ENCODE measurements at places on chromosomes 1 and 21.

- DNase-seq: no peak
Measured at GRCh38 chr1:231899713-231900435, 273.3 kb downstream of the DISC1 start.

- peak; percentile 26 for DNase-seq
Measured at GRCh38 chr1:34858901-34859445, 576 bp downstream of the SMIM12 start.

DNA sequence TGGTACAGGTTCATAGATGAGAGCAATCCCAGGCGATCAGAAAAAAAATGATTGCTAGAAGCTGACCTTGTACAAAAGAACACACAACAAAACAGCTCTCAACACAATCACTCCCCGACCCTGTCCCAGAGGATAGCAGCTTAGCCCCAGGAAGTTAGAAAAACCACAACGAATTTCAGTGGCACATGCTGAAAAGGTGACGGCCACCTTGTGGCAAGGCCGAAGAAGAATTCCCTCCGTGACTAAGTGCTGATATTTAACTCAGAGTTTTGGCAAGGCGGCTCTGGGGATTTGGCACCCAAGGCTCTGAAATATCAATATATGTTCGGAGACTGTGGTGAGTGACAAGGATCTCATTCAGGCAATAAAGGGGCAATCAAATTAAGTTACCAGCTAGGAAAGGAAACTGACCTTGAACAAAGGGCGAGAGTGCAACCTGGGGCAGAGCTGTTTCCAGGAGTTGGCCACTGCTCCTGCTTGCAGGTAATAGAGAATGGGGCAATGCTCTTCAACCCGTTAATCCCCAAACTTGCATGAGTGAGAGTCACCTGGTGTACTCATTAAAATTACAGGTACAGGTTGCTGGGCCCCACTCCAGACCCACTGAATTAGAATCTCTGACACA, 96.2 kb downstream of the BEND5 start:
- no peak for DNase-seq

DNA sequence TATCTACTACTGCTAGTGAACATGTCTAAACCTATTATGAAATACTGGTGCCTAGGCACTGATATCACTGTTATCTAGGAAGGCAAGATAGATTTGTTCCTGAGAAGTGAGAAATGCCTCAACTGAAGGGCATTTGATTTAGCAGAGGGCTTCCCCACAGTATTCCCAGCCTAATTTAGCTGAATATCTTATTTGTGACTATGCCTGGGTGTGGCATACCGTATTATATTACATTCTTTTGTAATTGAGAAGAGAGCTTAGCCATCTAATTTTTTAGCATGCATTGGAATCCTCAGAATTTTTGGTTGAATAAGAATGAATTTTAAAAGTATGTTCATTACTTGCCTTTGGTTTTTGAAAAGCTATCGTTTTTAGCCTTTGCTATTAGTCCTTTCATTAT, 99.1 kb downstream of the ZP4 start:
- no peak for DNase-seq

GRCh38 chr1:228316589-228317387, 89.8 kb downstream of the TRIM11 start:
- no peak for DNase-seq

GRCh38 chr1:25990702-25991395, 7.0 kb downstream of the PAFAH2 start:
- peak; percentile 94 for DNase-seq

DNA sequence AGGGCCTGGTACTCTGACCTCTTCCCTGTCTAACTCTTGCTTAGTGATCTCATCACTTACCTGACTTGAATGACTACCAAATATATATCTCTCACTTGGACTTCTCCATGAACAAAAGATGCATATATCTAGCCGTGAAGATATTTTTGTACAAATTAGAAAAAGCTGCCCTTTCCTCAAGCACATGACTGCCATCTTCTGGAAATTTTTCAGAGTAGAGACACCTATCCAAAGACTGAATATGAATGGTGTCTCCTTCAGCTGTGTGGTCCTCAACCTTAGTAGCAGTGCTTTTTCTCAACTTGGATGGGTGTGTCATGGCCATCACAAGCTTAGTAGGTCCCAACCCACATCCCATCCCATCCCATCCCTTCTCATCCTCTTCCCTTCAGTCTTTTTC, 142.3 kb downstream of the DNM3 start:
- DNase-seq: peak; percentile 62

GRCh38 chr1:64248065-64248464, 44.6 kb downstream of the UBE2U start:
- no peak for DNase-seq

DNA sequence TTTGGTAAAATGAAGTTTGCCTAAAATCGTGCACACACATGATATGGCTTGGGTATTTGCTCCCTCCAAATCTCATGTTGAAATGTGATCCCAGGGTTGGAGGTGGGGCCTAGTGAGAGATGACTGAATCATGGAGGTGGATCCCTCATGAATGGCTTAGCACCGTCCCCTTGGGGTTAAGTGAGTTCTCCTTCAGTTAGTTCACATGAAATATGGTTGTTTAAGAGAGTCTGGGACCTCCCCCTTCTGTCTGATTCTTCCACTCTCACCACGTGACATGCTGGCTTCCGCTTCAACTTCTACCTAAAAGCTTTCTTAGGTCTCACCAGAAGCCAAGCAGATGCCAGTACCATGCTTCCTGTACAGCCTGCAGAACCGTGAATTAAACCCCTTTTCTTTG, 58.4 kb downstream of the SIPA1L2 start:
- no peak for DNase-seq

DNA sequence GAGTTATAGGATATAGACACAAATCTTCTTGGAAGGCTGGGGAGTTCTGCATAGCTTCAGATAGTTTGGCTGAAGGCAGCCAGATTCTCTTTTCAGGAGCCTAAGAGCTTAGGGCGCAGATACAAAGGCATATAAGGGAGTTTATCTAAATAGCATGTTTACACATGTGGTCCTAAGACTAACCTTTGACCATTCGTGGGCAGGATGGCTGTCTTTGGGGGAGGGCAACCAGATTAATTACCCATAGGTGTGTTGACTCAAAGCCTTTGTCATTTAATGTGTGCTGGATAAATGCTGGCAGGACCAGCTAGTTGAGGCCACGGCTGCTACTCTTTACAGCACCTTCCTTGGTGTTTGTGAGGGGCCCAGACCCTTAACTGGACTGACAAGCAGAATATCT, 71.8 kb downstream of the IER5 start:
- DNase-seq: no peak

- no peak for DNase-seq
Measured at GRCh38 chr1:77063118-77063517, 156.1 kb downstream of the PIGK start.

- DNase-seq: no peak
Measured at GRCh38 chr21:33008333-33009051, 17.2 kb upstream of the OLIG2 start.

DNA sequence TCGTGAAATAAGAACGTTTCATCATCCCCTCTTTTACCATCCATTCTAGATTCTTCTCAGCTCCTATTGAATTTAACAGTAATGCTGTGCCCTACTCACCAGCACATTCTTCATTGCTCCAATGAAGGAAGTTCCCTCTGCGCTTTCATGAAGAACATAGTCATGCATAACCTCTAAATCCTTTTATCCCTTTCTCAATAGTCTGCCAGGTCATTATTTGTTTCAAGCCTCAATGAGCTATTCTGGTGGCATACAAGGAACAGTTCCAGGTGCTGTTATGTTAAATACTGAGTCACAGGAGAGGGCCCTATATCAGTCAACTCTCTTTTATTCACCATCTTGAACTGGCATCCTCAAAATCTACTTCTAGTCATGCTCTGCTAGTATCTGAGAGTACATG, 381.0 kb downstream of the GPATCH2 start:
- no peak for DNase-seq

GRCh38 chr1:191696354-191696753, 461.9 kb upstream of the RGS18 start:
- no peak for DNase-seq

GRCh38 chr1:21007876-21008275, 168.8 kb downstream of the EIF4G3 start:
- DNase-seq: no peak
